Activated effector memory CD4-positive, alpha-beta T cell treated with Interleukin-2 at 50 U/mL for 16 hours (primary cell): ENCODE measurements at places on chromosomes 6 and 20.

GRCh38 chr6:118752803-118753202, 101.4 kb upstream of the CEP85L start:
- no peak for DNase-seq

GRCh38 chr6:106785298-106785697, 155.9 kb downstream of the QRSL1 start:
- DNase-seq, result no peak

- no peak for DNase-seq
Measured at GRCh38 chr6:34602318-34603111, 46.4 kb upstream of the SPDEF start.

DNA sequence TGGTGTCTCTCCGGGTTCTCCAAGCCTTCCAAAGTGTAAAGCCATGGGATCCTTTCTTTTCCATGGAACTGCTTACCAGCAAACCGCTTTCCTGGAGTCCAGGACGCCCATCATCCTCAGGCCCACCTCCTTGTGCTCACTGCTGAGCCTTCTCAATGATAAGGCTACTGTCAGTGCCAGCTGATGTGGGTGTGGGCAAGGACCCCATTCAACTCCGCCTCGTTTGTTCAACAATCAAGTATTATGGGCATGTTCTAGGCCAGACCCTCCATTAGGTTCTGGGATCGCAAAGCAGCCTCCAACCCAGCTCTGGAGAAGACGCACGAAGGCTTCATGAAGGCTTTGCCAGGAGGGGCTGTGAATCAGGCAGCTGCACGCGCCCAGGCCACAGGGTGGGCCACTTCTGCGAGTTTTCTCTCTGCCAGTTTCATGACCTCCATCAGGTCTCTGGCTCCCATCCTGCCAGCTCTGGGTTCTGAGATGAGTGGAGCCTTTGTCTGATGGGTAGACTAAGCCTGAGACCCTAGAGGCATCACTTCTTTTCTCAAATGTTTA, 177.1 kb downstream of the MRPL14 start:
- DNase-seq, result no peak

DNA sequence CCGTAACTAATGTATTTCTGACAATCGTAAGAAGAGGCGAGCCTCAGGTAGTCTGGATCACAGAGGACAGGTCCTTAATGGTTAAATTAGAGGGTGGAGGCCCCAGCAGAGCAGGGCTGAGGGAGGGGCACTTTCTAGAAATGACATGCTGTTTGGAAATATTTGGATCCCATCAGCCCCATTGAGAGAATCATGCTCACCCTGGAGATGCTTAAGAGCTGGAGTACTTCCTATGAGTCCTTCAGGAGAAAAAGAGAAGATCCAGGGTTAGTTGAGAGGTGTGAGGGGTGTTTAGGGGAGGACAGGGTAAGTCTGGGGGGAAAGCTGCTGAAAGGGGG, 123.0 kb downstream of the TCP11 start:
- no peak for DNase-seq

DNA sequence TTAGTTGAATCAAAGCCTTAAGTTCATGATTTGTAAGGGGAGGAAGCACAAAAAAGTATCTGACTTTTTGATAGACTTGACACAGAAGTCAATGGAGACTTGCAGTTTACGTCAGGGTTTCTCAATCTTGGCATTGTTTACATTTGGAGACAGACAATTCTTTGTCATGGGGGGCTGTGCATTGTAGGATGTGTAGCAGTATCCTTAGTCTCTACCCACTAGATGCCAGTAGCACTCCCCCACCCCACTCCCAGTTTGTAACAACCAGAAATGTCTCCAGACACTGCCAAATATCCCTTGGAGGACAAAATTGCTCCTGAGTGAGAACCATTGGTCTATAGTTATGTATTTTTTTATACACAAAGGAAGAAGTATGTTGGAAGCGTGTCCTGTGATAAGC, 434.1 kb downstream of the RFPL4B start:
- DNase-seq, result no peak

DNA sequence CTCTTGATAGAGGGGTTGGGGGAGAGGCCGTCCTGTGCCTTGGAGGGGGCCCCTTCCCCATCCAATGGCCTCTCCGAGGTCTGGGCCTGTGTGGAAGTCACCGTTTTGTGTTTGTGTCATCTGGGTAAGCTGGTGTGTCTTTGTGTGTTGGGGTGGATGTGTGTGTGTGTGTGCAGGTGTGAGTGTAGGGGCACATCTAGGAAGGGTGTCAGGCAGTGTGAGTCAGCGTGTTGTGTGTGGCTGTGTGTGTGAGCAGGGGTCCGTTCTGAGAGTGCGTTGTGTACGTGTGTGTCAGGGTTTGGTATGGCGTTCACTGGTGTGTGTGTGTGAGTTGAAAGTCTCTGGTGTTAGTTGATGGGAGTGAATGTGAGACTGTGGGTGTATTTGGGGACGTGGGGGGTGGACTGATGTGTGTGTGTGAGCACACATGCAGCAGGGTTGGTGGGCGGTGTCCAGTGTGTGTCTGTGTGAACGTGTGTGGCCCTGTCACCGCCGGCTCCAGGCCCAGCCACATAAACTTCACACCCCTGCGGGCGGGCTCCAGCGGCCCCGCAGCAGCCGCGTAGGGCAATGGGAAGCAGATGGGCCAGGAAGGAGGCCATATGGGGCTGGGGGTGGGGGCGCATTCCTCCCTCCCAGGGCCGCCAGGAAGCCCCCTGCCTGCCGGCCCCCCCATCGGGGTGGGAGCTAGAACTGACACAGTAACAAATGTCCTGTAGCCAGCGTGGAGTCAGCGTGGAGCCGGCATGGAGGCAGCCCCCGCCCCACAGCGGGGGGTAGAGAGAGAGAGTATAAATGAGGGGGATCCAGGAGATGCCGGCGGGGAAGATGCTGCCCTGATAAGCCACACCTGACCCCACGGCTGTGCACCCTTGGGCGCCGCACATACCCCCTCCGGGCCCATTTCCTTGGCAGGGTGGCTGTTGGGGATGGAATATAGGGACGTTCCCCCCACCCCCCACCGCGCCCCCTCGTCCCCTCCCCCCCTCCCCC, 32.1 kb downstream of the SNAI1 start:
- DNase-seq, result no peak
